ENCODE measurements at places on chromosomes 11 and 22.

DNA sequence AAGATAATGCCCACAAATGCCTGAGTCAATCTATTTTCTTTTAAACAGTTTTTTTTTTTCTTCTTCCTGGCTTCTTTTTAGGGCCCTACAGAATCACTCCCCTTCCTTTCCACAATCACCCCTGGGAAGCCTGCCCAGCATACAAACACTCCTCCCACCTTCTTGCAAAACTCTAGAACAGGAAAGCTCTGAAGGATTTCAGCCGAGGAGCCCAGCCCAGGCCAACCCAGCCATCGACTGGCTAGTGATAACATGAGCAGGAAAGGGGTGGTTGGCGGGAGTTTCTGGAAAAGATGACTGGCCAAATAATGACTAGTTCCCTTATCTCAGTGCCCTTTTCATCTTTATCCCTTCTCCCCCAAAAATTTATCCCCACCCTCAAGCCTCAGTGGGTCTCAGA, 68.2 kb downstream of the USP35 start:
- DNase-seq, result peak; percentile 35

- DNase-seq, result no peak
Measured at GRCh38 chr22:19878461-19879245, 24.0 kb upstream of the GNB1L start.

DNA sequence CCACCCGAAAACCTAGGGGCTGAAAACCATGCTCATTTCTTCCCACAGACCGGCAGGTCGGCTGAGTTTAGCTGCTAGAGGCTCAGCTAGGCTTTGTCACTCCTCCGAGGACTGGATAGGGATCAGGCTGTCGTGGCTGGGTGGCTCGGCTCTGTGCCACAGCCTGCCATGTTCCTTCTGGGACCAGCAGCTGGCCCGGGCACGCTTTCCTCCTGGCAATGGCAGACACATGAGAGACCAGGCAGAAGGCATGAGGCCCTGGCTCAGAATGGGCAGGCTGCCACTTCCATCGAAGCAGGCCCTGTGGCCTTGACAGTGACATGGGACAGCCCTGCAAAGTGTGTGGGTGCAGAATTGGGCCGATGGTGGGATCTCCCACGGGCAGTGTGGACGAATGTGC, 20.9 kb downstream of the PARVG start:
- DNase-seq, result no peak

DNA sequence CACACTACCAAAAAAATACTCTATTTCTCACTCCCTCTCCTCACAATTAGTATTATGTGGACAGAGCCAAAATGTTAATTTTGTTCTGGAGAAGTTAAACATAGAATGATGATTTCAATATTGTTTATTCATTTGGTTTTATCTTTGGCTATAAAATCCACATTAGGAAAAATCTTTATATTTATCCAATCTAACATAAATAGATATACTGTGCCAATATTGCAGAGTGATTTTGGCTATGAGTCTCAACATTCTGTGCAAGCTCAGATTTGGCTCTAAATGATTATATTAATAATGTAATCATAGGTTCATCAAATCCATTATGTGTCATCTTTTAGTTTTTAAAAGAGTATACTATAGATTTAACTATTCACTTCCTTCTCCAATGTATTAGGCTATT, 667.5 kb upstream of the CHORDC1 start:
- no peak for DNase-seq
